ENCODE measurements at places on chromosomes 13 and 19.
A peak's percentile ranks its signal among the peaks of the same experiment; 100 is the strongest.

DNA sequence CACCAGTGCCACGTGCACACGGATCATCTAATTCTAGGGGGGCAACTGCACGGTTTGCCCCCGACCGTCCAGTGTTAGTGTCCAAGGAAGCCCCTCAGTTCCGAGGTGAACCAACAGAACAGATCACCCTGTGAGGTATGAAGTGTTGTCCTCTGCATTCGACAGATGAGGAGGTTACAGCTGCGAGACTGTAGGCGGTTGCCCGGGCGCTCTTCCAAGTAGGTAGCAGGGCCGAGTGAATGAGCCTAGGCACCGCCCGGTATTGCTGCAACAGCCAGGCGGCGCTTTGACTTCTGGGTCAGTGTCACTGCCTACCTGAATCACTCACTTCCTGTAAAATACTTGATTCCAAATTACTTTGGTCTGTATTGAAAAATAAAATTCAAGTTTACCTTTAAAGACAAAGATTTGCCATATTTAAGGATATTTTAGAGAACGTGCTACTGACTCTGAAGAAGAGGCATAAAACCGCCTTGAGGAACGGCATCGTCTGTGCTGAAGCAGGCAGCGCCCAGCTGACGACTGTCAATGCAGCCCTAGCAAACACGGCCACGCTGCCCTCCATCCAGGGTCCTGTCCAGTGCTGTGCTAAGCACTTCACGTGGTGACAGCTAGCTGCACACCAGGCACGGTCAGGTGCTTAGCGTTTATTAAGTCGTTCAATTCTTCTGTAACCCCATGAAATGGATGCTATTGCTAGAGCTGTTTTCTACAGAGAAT is 19.3 kb upstream of the RASA3 start:
- peak; percentile 47 for DNase-seq

DNA sequence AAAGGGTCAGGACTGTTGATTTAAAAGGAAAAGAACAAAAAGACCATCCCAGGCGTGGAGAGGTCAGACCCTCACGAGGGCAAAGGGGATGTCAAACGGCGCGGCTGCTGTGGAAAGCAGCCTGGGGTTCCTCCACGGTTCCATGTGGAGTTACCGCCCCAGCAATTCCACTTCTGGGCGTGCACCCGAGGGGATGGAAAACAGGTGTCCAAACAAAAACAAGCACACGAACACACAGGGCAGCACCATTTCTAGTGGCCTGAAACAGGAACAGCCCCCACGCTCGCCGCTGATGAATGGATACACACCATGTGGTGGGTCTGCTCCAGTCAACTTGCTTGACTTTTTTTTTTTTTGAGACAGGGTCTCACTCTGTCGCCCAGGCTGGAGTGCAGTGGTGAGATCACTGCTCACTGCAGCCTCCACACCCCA is 11.2 kb downstream of the AP3D1 start:
- DNase-seq, result no peak

- no peak for DNase-seq
Observed at GRCh38 chr13:20652946-20653345, 50.6 kb upstream of the IL17D start.

GRCh38 chr13:109809216-109809932 is 23.0 kb upstream of the IRS2 start:
- DNase-seq, result no peak

GRCh38 chr13:98182589-98182988 is 5.5 kb upstream of the RNF113B start:
- DNase-seq, result no peak

All from activated CD4-positive, alpha-beta T cell treated with anti-CD3 and anti-CD28 coated beads, Interleukin-2, amount 10 ng/mL, durations not matched to agents 7 days and 5 days (primary cell).